B cell (primary cell): ENCODE measurements at places on chromosomes 1 and 21. TPM values are rescaled to one million over a fixed set of nuclear protein-coding genes. Genes with fewer than 3 reads are reported as not detected.
A peak's percentile ranks its signal among the peaks of the same experiment; 100 is the strongest.

- H3K27ac ChIP-seq: no peak overlapping the region
- no peaks in the 10 kb centered on the region for H3K4me1 ChIP-seq
- no peaks in the 10 kb centered on the region for H3K27me3 ChIP-seq
These were observed 82.4 kb upstream of the COL11A1 start for GRCh38 chr1:103190766-103191165.

GRCh38 chr1:9150582-9151327, 21.9 kb upstream of the GPR157 start:
- no peak overlapping the region for H3K4me3 ChIP-seq
- no peak overlapping the region for H3K27ac ChIP-seq
- no peaks in the 10 kb centered on the region for H3K4me1 ChIP-seq
- H3K36me3 ChIP-seq: no peaks in the 10 kb centered on the region
- no peaks in the 10 kb centered on the region for H3K27me3 ChIP-seq

GRCh38 chr21:15022608-15023261, 42.1 kb downstream of the NRIP1 start:
- H3K4me3 ChIP-seq: no peak overlapping the region
- H3K36me3 ChIP-seq: no peaks in the 10 kb centered on the region
- H3K27me3 ChIP-seq: no peaks in the 10 kb centered on the region
- no peak overlapping the region for H3K27ac ChIP-seq
- DNase-seq: no peak

DNA sequence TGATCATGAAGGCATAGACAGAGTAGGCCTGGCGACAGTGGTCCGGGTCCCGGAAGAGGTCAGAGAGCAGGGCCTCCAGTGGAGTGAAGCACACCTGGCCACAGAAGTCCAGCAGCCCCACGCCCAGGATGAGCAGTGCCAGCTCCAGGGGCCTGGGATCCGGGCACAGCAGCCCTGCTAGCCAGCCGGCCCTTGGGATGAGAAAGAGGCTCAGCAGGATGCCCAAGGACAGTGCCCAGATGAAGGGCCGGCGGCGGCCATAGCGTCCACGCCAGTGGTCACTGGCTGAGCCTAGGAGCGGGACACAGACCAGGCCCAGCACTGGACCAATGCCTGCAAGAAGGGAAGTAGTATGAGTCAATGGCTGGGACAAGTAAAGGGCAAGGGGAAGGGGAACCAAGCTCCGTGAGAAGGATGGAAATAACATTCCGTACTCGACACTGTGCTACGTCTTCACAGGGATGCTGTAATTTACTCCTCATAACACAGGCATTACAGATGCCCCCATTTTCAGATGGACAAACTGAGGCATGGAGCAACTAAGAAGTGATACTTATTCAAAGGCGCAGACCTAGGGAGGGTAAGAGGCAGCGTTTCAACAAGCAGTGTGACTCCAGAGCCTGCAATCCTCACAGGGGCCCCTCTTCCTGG, 16.9 kb downstream of the SLC45A3 start:
- no peaks in the 10 kb centered on the region for H3K27me3 ChIP-seq
- H3K4me1 ChIP-seq: peaks cover 68% of the 10 kb centered on the region
- no peak overlapping the region for H3K4me3 ChIP-seq
- DNase-seq: no peak

- H3K36me3 ChIP-seq: no peaks in the 10 kb centered on the region
- no peaks in the 10 kb centered on the region for H3K27me3 ChIP-seq
- no peaks in the 10 kb centered on the region for H3K4me1 ChIP-seq
- no peak overlapping the region for H3K27ac ChIP-seq
These were observed 298.2 kb downstream of the NFIA start for GRCh38 chr1:61380561-61380960.

- no peak overlapping the region for H3K27ac ChIP-seq
- H3K36me3 ChIP-seq: no peaks in the 10 kb centered on the region
- no peak overlapping the region for H3K4me3 ChIP-seq
- no peaks in the 10 kb centered on the region for H3K27me3 ChIP-seq
- DNase-seq: no peak
These were observed 57.2 kb downstream of the TOR1AIP2 start for GRCh38 chr1:179820226-179820970.

- H3K27ac ChIP-seq: no peak overlapping the region
- H3K4me1 ChIP-seq: peaks cover 7% of the 10 kb centered on the region
- H3K4me3 ChIP-seq: peak overlapping the region; percentile 47
- DNase-seq: peak; percentile 26
These were observed 156.1 kb downstream of the KIF26B start for GRCh38 chr1:245310571-245311531.

DNA sequence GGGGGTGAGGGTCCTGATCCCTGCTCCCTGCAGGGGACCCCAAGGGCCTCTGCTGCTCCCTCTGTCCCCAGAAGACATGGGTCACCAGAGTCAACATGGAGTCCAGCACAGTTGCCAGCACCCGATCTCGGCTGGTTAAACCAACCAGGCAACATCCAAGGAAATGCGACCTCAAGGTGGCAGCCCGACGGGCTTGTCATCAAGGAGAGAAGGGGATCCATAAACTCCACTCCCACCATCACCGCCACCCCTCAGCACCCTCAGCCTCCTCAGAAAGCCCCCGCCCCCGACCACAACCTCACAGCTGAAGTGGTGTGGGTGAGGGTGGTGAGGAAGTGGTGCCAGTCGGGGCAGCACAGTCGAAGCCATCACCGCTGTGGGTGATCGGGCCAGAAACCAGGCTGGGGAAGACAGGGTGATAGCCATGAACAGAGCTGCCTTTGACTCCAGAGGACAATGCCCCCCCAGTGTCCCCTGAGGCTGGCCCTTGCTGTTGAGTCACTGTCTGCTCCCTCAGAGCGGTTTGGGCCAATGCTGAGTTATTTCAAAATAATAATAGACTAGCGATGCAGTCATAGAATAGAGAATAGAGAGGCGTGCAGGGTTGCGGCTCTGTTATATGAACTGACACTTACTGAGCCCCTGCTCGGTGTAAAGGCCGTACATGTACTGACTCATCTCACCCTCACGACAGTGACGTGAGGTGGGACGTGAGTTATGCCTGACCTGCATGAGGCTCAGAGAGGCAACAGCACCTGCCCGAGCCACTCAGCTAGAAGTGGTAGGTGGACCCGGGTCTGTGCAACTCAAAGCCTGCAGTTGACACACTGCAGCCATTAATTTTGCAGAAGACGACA, 88.7 kb upstream of the IFFO2 start:
- H3K4me3 ChIP-seq: no peak overlapping the region
- no peak overlapping the region for H3K27ac ChIP-seq
- H3K27me3 ChIP-seq: no peaks in the 10 kb centered on the region
- no peaks in the 10 kb centered on the region for H3K36me3 ChIP-seq

- no peaks in the 10 kb centered on the region for H3K27me3 ChIP-seq
- no peak for DNase-seq
- H3K36me3 ChIP-seq: no peaks in the 10 kb centered on the region
- H3K4me3 ChIP-seq: no peak overlapping the region
These were observed 19.2 kb downstream of the SNRPE start for GRCh38 chr1:203880606-203881005.

- no peaks in the 10 kb centered on the region for H3K27me3 ChIP-seq
- H3K36me3 ChIP-seq: peaks cover 3% of the 10 kb centered on the region
- H3K27ac ChIP-seq: no peak overlapping the region
- H3K4me3 ChIP-seq: no peak overlapping the region
- DNase-seq: no peak
These were observed 14.6 kb upstream of the TAS1R2 start for GRCh38 chr1:18874036-18874435.

DNA sequence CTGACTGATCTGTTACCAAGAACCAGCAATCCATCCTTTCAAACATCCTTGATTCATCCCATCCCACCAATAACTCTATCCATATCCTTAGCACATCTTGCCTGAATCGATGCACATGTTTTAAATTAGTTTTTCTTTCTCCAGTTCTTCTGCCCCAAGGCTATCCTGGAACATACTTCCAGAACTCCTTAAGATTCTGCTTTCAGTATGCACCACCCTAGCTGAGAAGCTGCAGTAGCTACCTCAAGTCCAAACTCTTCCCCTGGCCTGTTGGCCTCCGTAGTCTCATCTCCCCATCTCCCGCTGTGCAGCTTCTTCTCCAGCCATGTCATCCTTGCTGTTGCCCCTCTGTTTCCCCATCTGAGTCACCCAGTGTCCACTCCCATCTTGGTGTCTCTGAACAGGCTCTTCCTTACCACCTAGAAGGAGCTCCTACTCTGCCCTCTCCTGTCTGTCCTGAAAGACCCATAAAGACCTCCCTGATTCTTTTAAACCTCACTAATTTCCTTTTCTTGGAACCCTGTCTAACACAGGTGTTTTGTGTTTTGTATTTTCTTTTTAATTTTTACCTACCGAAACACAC, 108.0 kb downstream of the SGIP1 start:
- no peaks in the 10 kb centered on the region for H3K27me3 ChIP-seq
- H3K27ac ChIP-seq: no peak overlapping the region
- H3K4me1 ChIP-seq: no peaks in the 10 kb centered on the region
- H3K36me3 ChIP-seq: no peaks in the 10 kb centered on the region

- H3K27ac ChIP-seq: no peak overlapping the region
- peaks cover 12% of the 10 kb centered on the region for H3K4me1 ChIP-seq
- H3K4me3 ChIP-seq: no peak overlapping the region
- H3K36me3 ChIP-seq: peaks cover 1% of the 10 kb centered on the region
These were observed 142.1 kb downstream of the DPYD start for GRCh38 chr1:97778718-97779117.

- H3K4me3 ChIP-seq: no peak overlapping the region
- H3K27me3 ChIP-seq: no peaks in the 10 kb centered on the region
- DNase-seq: no peak
- no peaks in the 10 kb centered on the region for H3K36me3 ChIP-seq
- H3K27ac ChIP-seq: no peak overlapping the region
These were observed 1135.9 kb downstream of the KCNT2 start for GRCh38 chr1:195472291-195472690.

DNA sequence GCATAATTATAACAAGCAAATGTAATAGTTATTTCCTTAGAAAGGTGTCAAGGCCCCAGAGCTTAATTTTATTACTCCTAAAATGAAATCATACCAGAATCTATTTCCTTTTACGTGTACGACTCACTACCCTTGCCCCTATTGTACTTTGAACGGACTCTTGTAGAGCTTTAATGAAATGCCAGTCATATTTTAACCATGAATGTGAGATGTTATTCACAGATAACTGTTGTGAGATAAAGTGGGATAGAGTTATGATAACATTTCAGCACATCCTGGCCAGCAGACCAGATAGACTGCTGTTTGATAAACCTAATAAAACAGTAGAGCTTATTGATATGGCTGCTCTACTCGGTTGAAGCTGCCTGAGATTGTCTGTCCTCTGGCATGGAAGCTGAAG, 500.8 kb upstream of the PBX1 start:
- H3K36me3 ChIP-seq: no peaks in the 10 kb centered on the region
- H3K27ac ChIP-seq: no peak overlapping the region
- no peaks in the 10 kb centered on the region for H3K27me3 ChIP-seq

DNA sequence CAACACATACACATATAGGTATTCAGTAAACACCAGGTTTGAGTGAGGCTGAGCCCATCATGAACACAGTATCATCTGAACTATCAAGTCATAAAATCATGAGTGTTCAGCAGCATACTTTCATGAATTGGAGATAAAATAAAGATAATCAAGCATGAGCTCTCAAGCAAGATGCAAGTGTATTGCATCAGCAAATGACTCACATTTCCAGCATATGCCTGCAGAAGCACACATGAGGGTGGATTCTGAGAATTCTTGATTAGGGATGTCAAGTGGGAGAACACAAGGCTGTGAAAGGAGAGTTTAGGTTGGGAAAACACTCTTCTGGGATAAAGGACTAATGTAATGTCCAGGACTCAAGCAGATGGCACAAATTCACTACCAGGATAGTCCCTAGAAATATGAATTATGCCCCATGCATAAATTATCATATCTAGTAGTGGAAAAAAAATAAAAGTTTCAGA, 299.2 kb downstream of the SRGAP2C start:
- no peaks in the 10 kb centered on the region for H3K36me3 ChIP-seq
- H3K27me3 ChIP-seq: no peaks in the 10 kb centered on the region
- no peak overlapping the region for H3K4me3 ChIP-seq
- H3K4me1 ChIP-seq: no peaks in the 10 kb centered on the region
- no peak for DNase-seq

DNA sequence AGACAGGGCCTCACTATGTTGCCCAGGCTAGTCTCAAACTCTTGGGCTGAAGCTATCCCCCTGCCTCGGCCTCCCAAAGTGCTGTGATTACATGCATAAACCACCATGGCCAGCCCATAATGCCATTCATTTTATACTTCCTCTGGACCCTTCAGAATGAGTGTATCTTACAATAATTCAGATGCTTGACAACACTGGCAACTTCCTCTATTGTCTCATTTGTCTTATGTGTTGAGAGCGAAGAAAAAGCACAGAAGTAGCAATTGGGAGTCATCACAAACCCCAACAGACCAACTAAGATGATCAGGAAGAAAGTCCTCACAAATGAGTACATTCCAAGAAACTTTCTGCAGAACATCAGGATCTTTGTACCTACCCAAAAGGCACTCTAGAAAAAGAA, 191.9 kb downstream of the RERE start:
- no peaks in the 10 kb centered on the region for H3K27me3 ChIP-seq
- peak; percentile 50 for DNase-seq
- H3K4me1 ChIP-seq: peaks cover 73% of the 10 kb centered on the region

DNA sequence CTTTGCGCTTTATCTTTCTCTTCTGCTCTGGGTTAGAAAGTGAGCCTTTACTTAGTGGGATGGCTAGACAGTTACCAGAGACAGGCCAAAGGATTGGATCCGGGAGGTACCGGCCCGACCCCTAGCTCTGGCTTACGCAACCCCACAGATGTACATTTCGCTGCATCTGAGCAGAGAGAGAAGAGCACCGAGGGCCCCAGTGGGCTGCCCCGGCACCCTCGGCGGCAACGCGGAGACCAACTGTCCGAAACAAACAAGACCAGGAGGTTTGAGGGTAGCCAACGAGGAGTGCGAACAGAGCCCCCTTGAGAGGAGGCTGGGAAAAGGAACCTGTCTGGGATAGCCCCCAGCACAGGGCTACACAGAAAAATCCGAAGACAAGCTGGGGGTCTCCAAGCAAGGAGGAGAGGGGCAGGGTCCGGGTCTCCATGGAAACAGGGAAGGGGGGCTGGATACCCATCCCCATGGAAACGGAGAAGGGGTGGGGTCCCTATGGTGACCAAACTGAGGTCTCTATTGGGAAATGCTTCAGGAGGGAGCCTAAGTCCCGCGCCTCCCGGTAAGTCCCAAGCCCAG, 373 bp downstream of the MTF1 start:
- peak overlapping the region; percentile 100 for H3K4me3 ChIP-seq
- peaks cover 19% of the 10 kb centered on the region for H3K36me3 ChIP-seq
- peaks cover 16% of the 10 kb centered on the region for H3K4me1 ChIP-seq
- no peaks in the 10 kb centered on the region for H3K27me3 ChIP-seq

DNA sequence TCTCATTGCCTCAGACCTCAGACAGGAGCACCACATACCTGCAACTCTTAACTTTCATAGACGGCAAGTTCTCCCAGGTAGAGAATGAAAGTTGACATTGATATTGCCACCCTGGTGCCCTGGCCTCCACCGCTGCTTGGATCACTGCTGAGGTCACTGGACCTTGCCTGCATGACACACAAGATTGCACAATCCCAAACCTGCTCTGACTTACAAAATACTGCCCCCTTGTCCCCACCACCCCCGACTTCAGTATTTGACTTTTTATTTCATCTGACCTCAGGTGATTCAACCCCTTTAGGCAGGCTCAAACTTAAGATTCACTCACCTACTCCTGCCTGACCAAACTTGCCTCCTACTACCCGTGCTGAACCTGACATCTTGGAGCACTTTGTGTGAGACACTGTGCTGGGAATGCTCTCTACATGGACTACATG, 43.1 kb upstream of the S1PR1 start:
- H3K36me3 ChIP-seq: no peaks in the 10 kb centered on the region
- H3K4me1 ChIP-seq: peaks cover 14% of the 10 kb centered on the region
- H3K27me3 ChIP-seq: no peaks in the 10 kb centered on the region
- no peak for DNase-seq
- no peak overlapping the region for H3K4me3 ChIP-seq

SLAMF1 gene
- total RNA-seq: 42.3 and 45.6 TPM in 2 replicates

SPATA17 gene
- total RNA-seq: not detected in 2 replicates

ZFP69B gene
- 10.8 and 11.8 TPM in 2 replicates for total RNA-seq

CLDN17 gene
- total RNA-seq: not detected in 2 replicates

TACSTD2 gene
- total RNA-seq: not detected in 2 replicates

EXO1 gene
- total RNA-seq: 1.2 and 1.6 TPM in 2 replicates

CLCA2 gene
- total RNA-seq: not detected in 2 replicates
